Panc1 (cell line): ENCODE measurements at places on chromosomes 7 and 10. TPM values are rescaled to one million over a fixed set of nuclear protein-coding genes. Genes with fewer than 3 reads are reported as not detected.

GRCh38 chr7:84729284-84729683 is 457.6 kb downstream of the SEMA3D start:
- no peak for DNase-seq

- no peak for DNase-seq
Measured at GRCh38 chr10:2895594-2896196, 171.7 kb upstream of the PFKP start.

Gene MRC1
- 0.21 TPM for total RNA-seq

DNA sequence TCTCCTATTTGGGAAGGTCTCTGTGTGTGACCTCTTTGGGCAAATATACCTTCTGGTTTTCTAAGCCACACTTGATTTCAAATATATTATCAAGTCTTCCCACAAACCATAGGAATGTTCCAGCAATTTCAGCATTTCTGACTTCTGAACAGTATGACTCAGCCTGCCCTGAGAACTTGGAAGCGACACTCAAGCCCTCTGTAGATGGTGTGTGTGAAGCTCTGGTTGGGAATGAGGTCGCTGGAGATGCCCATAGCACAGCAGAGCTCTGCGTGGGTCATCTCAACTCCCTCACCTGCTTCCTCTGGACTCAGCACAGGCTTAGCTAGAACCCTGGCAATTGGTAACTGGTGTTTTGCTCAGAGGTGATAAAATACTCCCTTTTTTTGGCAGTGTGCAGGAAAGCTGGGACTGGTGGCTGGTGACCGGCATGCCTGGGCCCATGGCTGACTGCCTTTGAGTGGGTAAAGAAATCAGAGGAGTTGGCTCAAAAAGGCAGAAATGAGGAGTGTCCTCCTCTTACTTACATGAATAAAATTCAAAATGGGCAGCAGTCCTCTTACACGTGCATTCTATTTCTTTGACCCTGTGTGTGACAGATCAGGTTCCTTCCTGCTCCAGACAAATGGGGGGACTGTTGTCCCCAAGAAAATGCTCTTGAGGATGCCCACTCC is 87.5 kb upstream of the NRP1 start:
- DNase-seq, result no peak

- DNase-seq, result no peak
Measured at GRCh38 chr7:69429911-69430383, 168.3 kb upstream of the AUTS2 start.

Gene NPY4R2
- total RNA-seq, result 0.64 TPM

DNA sequence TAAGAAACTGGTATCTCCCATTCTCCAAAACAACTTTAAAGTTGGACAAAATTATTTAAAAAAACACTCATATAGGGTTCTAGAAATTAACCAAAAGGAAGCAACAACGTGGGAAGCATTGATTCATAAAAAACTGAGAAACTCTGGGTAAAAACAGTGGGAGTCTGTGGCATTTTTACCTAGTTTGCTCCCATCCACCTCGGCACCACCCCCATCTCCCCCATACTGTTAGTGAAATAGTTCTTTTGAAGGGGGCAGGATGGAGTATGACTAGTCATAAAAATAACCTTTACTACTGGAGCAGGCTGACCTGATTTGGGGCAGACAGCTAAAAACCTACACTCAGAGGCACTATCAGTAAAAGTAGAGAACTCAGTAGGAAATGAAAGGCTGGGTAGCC is 123.2 kb downstream of the AVL9 start:
- no peak for DNase-seq

Gene PLAU
- total RNA-seq, result 305 TPM

GRCh38 chr7:27262121-27262520 is 19.5 kb downstream of the EVX1 start:
- DNase-seq, result no peak

DNA sequence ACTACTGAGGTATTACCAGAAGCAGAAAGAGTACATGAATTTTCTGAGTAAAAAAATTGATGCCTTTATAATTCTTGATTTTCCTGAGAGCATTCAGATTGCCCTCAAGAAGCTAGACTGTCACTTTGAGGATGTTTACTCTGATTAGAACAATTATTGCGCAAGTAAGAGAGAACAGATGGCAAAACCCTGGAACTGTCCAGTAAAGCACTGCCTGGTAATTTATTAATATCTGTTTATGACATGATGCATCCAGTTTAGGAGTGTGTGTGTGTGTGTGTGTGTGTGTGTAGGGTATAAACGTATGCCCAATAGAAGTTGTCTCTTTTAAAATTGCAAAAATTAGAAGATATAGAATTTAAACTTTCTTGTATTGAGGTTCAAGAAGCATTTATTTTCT is 379.7 kb downstream of the PHTF2 start:
- no peak for DNase-seq

GRCh38 chr10:12975906-12976305 is 25.6 kb downstream of the CCDC3 start:
- DNase-seq, result no peak

Gene TRPV5
- total RNA-seq, result not detected

- DNase-seq, result no peak
Measured at GRCh38 chr7:1176891-1177373, 16.9 kb upstream of the ZFAND2A start.

- no peak for DNase-seq
Measured at GRCh38 chr7:47231032-47231431, 350.9 kb downstream of the TNS3 start.

- DNase-seq, result no peak
Measured at GRCh38 chr10:43130770-43131171, 7.5 kb upstream of the CSGALNACT2 start.

Gene PITX3
- total RNA-seq, result 0.49 TPM

Gene TAS2R41
- total RNA-seq, result not detected

- no peak for DNase-seq
Measured at GRCh38 chr10:110504111-110504735, 6.5 kb downstream of the DUSP5 start.

- no peak for DNase-seq
Measured at GRCh38 chr7:155584763-155585531, 38.6 kb upstream of the CNPY1 start.
